Esophagus squamous epithelium (tissue), 5 donors: ENCODE measurements at places on chromosomes 6 and 20.

DNA sequence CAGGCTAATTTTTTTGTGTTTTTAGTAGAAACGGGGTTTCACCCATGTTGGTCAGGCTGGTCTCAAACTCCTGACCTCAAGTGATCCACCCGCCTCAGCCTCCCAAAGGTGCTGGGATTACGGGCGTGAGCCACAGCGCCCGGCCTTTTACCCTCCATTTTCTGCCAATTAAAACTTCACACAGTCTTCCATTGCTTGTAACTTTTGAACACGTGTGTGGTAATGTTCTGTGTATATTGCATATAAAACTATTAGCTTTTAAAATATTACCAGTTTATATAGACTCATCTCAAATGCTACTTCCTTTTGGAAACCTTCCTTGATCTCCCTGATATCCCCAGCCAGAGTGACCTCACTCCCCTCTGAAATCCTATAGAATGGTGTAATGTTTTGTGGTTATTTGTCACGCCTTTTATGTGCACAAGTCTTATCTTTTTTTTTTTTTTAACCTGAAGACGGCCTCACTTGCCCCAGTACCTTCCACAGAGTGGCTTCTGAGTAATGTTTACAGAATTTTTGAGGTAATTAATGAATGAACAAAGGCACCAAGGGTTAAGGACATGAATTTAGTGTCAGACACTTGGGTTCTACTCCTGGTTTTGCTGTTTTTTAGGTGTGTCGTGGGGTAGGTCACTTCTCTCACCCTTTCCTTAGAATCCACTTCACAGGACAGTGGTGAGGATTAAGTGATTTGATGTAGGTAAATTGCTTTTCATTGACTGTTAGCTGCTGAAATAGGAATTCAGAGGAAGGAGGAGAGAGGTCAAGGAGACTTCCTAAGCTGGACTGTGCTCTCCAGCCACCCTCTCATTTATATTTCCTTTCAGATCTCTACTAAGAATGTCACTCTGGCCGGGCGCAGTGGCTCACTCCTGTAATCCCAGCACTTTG lies 11.2 kb upstream of the MMP24 start:
- DNase-seq = no peak

DNA sequence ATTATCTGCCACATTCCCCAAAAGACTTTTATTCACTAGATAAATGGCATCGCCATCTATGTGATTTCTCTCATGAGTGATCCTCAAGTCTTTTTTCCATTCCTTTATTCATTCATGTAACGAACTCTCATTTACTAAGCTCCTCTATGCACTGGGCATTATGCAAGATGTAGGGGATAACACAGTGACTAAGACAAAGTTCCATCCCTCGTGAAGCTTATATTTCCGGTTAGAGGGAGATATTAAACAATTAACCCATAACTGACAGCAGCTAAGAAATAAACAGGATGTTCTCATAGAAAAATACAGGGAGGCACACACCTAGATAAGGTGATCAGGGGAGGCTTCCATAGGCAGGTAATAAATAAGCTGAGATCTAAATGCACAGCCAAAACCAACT lies 17.2 kb upstream of the PREX1 start:
- DNase-seq = no peak

DNA sequence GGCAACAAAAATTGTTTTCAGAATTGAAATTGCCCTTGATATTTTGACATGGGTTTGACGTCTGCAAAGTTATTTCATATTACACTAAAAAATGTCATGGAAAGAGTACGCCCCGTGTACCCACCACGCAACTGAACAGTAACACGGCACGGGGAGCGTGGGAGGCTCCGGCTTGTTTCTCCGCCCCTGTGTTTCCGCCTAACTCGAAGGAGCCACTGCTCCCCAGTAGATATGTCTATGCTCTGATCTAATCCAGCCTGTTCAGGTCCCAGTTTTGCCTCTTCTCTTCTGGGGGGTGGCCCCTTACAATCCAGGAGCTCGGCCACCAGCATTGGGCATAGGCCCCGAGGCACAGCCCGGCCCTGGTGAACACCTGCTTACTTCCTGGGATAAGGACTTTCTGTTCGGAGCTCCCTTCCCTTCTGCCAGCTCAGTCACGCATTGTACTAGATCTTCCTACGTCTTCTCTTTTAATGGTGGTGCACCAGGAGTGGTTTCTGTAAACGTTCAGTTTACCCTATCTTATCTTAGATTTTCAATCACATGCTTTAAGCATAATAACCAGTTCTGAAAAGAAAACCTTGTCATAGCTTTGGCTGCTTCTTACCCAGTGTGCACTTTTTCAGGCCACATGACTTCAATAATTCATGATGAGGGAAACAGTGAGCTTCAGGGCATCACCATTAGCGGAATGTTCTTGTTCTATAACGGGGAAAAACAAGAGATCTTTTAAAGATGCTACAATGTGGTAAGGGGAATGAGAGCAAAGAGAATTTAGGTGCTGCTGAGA lies 43.9 kb upstream of the EXOC2 start:
- DNase-seq = no peak

GRCh38 chr6:12585497-12585958 lies 131.0 kb upstream of the PHACTR1 start:
- no peak for DNase-seq

DNA sequence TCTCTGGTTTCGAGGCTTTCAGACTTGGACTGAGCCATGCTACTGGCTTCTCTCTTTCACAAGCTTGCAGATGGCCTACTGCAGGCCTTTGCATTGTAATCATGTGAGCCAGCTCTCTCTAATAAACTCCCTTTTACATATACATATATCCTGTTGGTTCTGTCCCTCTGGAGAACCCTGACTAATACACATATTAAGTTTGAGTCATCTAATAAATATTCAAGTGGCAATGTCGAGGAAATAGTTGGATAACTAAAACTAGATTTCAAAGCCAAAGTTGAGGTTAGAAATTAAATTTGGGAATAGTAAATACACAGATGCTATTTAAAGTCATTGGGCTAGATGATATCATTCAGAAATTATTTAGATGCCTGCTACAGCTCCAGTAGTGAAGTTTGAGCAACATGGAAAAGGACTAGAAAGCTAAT lies 1343.4 kb downstream of the GRIK2 start:
- DNase-seq = no peak

DNA sequence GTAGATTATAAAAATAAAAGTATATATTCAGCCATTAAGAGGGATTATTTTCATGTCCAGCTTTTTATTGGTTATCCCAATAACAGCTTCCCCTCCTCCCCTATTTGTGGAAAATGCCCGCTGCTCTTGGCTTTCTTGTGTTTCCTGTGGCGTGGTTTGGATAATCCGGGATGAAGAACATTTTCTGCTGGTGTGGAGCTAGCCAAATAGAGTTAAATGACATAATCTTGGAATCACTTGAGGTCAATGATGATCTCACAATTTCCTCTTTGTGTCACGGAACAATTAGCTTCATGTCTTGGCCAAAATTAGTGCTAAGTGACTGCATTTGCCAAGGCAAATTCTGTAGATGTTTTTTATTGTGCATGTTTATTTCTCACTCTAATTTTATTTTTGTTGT lies 394.0 kb downstream of the LAMA2 start:
- no peak for DNase-seq

DNA sequence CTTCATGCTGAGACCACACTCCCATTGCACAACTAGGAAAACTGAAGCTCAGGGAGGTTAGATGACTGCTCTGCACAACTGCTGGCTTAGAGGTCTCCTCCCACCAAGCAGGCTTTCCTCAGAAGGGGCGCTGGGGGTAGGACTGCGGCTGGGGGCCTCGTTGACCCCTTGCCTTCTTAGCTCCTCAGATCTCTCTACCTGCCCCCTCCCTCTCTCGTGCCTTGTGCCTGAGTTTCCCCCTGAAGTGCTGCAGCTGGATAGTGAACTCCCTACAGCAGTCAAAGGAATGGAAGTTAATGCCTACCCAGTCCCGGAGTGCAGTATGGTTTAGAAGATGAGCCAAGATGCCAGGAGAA lies 149.8 kb downstream of the GRM4 start:
- no peak for DNase-seq

- no peak for DNase-seq
These were observed 273.9 kb upstream of the JAG1 start for GRCh38 chr20:10947726-10948125.
